Right ventricle myocardium inferior (tissue), 1 donor: ENCODE measurements at places on chromosomes 2 and 18. TPM values are rescaled to one million over a fixed set of nuclear protein-coding genes. Genes with fewer than 3 reads are reported as not detected.
A peak's percentile ranks its signal among the peaks of the same experiment; 100 is the strongest.

DNA sequence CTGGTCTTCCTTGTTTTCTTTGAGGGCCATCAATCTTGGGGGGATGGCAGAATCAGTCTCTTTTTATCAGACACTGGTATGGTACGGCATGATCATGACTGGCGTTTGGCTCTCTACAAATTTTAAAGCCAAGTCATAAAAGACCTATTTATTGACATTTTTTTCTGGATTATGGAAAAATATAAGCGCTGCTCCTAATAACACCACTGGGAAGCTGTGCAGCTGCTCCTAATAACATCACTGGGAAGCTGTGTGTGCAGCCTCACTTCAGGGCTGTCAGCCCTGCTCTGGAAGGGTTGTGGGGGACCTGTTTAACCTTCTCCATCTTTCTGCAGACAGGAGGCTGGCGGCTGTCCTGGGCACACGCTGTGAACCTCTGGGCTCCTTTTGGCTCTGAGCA lies 88.9 kb downstream of the SNTG2 start:
- DNase-seq: no peak

GRCh38 chr2:98846041-98846440 lies 90.0 kb downstream of the CRACDL start:
- DNase-seq: no peak

- DNase-seq: no peak
Observed at GRCh38 chr2:100344433-100344832, 22.1 kb upstream of the LONRF2 start.

Gene NAB1
- total RNA-seq: 27.5 TPM

- no peak for DNase-seq
Observed at GRCh38 chr2:181836583-181836982, 54.9 kb upstream of the ITPRID2 start.

DNA sequence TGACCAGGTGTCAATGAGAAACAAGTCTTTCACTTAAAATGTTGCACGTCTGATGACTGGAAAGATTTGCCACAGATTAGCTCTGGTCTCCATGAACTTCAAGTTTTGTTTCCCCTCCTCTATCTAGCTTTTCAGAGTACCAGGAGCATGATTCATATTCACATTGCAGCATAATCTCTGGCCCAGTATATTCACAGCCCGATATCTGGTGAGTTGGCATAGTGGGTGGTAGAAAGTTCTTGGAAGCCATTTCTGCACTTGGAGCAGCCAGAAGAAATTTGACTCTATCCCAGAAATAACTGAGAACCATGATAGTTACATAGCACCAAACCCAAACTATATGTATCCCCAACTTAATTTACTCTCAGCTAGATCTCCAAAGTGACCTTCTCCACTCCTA lies 503.9 kb downstream of the PID1 start:
- DNase-seq: no peak

- no peak for DNase-seq
Observed at GRCh38 chr2:158391876-158392275, 64.7 kb downstream of the CCDC148 start.

GRCh38 chr18:48996901-48997463 lies 46.2 kb upstream of the SMAD7 start:
- DNase-seq: peak; percentile 39

GRCh38 chr2:186771395-186771794 lies 77.5 kb downstream of the FAM171B start:
- DNase-seq: no peak

DNA sequence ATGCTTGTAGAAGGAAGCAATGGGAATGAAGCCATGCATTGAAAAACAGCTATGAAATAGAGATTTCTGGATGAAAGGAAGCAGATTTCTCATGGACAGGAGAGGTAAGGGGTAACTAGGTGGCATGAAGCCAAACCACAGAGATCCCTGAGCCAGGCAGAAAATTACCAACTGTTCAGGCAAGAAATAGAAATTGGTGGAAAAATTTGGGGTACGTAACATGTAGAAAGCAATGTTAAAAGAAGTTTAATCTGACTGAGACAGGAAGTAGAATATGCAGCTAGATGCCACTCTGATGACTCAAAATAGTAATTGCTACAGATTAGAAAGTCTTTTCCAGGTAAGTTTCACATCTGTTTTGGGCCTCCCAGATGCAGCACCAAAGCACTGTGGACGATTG lies 928.5 kb upstream of the CELF4 start:
- no peak for DNase-seq

GRCh38 chr2:194946826-194947225 lies 710.2 kb upstream of the SLC39A10 start:
- no peak for DNase-seq

Gene B4GALT6
- total RNA-seq: 9.0 TPM

GRCh38 chr2:234495251-234496054 lies 1.4 kb downstream of the ARL4C start:
- DNase-seq: no peak

Gene DAW1
- total RNA-seq: not detected

DNA sequence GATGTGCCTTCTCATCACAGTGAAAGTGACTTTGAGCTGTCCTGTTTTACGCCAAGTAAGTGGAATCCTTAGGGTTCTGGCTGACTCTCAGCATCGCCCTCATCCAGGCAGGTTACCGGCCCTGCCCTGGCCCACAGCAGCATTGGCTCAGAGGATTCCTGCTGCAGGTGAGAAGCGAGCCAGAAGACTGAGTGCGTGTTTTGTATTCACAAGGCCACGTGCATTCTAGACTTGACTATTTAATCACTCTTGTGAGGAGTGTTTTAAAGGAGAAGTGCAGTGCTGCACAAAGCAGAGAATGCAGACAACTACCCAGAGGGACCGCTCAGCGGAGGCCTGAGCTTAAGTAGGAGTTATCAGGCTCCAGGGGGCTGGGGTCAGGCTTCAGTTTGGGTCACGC lies 48.3 kb downstream of the LAMA3 start:
- no peak for DNase-seq

Gene LYG1
- total RNA-seq: 0.57 TPM

Gene MTCL1
- total RNA-seq: 7.0 TPM

Gene SP140
- total RNA-seq: 0.32 TPM

Gene TFPI
- 33.6 TPM for total RNA-seq

- DNase-seq: no peak
Observed at GRCh38 chr2:217626926-217627325, 375.9 kb downstream of the TNS1 start.

GRCh38 chr18:62757399-62758010 lies 42.2 kb downstream of the PHLPP1 start:
- DNase-seq: no peak

- DNase-seq: no peak
Observed at GRCh38 chr2:107986278-107987217, at the start of gene SLC5A7. Gene SLC5A7, plus strand, starts transcription at chr2:107986524. Its CDS starts 1,632 bp downstream, at chr2:107988156.

- DNase-seq: no peak
Observed at GRCh38 chr18:13580991-13581390, 145.4 kb downstream of the FAM210A start.

- no peak for DNase-seq
Observed at GRCh38 chr2:53033411-53033810, 734.2 kb upstream of the CHAC2 start.

- DNase-seq: peak; percentile 80
Observed at GRCh38 chr2:46299365-46300263, 2.4 kb downstream of the EPAS1 start.

Gene CETN1
- not detected for total RNA-seq

Gene MLPH
- total RNA-seq: 79.0 TPM

Gene LRATD1
- total RNA-seq: 2.5 TPM

DNA sequence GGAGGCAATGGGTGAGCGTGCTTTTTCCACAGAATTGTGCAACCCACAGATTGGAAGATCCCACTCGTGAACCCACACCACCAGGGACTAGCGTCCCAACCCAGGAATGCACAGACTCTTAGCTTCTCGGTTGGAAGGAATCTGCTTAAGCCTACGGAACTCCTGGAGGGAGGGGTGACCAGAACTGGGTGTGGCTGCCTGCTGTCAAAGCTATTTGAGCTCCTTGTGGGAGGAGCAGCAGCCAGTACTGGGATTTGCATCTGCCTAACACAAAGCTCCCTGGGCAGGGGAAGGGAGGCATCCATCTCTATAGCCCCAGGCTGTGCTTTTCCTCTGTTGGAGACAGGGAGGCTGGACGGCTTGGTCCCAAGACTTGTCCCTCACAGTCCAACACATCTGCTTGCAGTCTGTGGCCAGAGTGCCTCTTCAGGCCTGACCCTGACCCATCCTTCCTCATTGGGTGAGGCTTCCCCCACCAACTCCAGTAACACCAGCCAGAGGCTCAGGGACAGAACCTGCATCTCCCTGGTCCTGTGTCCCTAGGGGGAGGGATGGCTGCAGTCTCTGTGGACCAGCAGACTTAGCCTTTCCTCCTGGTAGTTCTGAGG lies 27.9 kb downstream of the HNMT start:
- no peak for DNase-seq

DNA sequence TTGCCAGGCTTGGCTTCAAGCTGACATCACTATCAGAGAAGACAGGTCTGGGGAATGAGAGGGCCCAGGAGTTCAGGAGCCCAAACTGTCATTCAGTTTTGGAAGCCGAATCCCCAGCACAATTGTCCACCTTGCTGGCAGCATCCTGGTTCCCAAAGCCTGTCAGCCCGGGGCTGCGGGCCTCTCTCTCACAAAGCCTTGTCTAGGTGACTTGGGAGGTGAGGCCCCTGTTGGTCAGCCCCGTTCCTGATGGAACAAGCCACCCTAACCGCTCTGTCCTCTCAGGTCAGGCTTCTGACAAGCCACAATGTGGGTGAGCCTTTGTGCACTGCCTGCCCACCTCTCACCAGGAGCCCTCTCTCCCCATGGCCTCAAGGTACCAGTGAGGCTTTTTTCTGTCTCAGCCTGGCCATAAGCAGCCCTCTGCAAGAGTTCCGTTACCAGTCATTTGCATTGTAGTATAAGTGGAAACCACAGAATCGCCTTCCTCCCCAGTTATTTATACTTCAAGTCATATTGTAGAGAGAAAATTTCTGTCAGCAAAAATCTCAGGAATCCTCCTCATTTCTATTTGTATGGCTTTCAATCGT lies 100.6 kb downstream of the MSH2 start:
- no peak for DNase-seq

Gene ANKRD29
- 6.8 TPM for total RNA-seq

GRCh38 chr2:53751728-53752127 lies 15.9 kb upstream of the CHAC2 start:
- no peak for DNase-seq

Gene GAL3ST2
- total RNA-seq: not detected

- peak; percentile 82 for DNase-seq
Observed at GRCh38 chr2:74515981-74516633, 1.9 kb downstream of the TLX2 start.

DNA sequence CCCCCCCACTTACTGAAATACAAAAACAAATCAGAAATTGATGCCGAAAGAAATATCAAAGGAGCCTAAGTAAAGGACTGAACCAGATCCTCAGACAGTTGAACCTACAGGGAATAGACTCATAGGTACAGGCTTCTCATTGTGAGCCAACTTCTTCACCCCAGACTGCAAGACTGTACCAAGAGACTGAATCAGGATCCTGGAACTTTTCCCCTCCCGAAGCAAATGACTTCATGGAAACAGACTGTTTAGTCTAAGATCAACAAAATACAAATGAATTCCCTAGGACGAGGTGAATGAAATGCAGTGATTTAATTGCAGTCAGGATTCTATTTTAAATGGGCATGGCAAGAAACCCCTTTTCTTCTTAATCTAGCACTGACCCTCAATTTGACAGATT lies 53.6 kb upstream of the RNF152 start:
- no peak for DNase-seq

DNA sequence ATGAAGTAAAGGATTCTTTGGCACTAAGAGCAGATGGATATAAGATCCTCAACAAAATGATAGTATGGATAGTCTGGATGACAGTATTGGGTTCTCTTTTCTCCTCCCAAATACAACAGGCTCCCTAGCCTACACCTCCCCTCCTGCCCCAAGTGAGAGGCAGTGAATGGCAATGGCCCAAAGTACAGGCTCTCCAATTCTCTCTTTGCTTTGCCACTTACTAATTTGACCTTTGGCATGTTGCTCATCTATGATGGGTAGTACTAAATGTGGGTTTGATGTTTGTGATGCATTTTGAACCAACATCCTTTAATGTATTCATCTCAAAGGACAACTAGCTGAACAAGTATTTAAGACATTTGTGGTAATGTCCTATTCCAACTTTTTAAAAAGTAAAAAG lies 65.9 kb downstream of the EIF5B start:
- DNase-seq: no peak

- no peak for DNase-seq
Observed at GRCh38 chr18:45874491-45875184, 49.2 kb downstream of the SIGLEC15 start.

Gene MC2R
- not detected for total RNA-seq

GRCh38 chr18:3649633-3650426 lies 199.9 kb downstream of the TGIF1 start:
- no peak for DNase-seq

Gene RAB31
- total RNA-seq: 11.7 TPM

Gene TGFA
- total RNA-seq: 1.0 TPM
